ENCODE measurements at places on chromosomes 5 and 9.

- no peak for DNase-seq
These were observed 59.0 kb downstream of the LMX1B start for GRCh38 chr9:126672634-126673284.

GRCh38 chr5:123089914-123090660 is 1.0 kb downstream of the PRDM6 start:
- no peak for DNase-seq

DNA sequence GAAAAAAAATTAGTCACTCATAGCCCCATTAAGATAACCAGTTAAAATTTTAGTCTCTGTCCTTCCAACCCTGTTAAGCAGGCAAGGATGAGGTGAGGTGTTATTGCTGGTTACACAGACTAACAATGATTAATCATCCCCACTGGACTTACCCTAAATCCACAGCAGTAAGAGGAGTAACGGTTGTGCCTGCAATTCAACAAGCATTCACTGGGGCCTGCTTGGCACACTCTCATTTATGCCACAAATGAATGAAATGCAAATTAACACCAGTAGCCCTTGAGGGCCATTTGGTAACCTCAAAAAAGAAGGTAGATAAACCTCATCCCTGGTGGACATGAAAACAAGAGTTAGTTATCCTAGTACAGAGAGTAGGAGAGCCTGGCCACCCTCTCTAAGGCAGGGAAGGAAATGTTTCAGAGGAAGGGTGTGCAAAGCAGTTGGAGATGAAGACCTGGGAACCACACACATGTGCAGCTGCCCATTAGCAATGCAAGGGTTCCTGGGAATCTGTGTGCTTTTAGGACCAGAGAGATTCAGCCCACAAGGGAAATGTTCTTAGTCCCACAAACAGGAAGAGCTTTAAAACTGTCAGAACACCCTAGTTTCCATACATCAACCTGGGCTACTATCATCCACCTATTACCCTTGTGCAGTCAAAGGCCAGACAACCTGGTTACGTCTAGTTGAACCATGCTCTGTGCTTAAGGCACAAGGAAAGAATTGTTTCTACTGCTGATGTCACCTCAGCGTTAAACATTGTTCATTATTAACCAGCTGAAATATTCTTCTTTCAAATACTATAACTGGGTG is 7.7 kb downstream of the LHFPL2 start:
- DNase-seq, result no peak

GRCh38 chr5:176899296-176899891 is at the start of gene HK3:
TSS of gene HK3 (minus strand) at chr5:176899346. CDS start at chr5:176896159, 3,187 bp downstream.
- DNase-seq, result no peak

DNA sequence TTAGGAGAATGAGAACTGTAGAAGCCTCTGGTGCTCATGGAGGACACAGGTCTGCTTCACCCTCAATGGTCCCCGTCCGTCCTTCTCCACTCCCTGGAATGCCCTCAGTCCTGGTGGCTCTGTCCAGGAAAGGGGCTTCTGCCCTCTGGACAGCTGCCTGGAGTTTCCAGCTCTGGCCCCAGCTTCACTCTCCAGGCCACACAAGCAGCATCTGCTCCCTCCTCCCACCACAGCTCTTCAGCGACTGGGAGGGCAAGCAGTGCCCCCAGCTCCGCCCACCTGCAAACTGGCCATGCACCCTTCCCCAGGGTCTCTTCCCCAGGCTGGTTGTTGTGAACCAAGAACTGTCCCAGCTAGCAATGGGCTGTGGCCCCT is 4.7 kb downstream of the SARDH start:
- DNase-seq, result no peak

All from stimulated activated CD8-positive, alpha-beta memory T cell treated with anti-CD3 and anti-CD28 coated beads, Interleukin-4, amount 100 ng/mL, for 24 hours (primary cell).